Stimulated activated CD8-positive, alpha-beta memory T cell treated with anti-CD3 and anti-CD28 coated beads, Interleukin-7, amount 100 ng/mL, for 1 hour (primary cell): ENCODE measurements at places on chromosomes 4 and X.

GRCh38 chr4:169593050-169593560, 19.3 kb downstream of the NEK1 start:
- DNase-seq, result no peak

- no peak for DNase-seq
Observed at GRCh38 chr4:40099010-40099409, 42.4 kb downstream of the N4BP2 start.

GRCh38 chrX:28851871-28852270, 264.6 kb downstream of the IL1RAPL1 start:
- DNase-seq, result no peak

GRCh38 chr4:98638661-98639060, 19.8 kb downstream of the TSPAN5 start:
- DNase-seq, result no peak
